ENCODE measurements at places on chromosomes 3 and 15.

- no peak for DNase-seq
Measured at GRCh38 chr3:42600958-42601675, 631 bp downstream of the NKTR start.

GRCh38 chr3:57064572-57064971, 4.1 kb downstream of the SPATA12 start:
- no peak for DNase-seq

DNA sequence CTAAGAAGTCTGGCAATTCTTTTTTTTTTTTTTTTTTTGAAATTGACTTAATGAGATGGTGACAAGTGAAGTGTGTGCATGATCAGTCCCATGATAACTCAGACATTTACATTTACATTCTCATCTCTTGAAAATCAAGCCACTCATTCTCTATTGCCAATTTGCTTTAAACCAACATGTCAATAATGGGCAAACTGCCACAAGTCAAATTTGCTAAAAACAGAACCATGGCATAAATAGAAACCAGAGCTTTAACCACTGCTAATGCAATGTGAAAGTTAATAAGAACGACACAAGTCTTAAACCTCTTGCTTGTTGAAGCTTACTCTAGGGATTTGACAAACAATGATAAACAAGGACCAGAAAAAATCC, 12.0 kb upstream of the COL8A1 start:
- DNase-seq, result no peak

DNA sequence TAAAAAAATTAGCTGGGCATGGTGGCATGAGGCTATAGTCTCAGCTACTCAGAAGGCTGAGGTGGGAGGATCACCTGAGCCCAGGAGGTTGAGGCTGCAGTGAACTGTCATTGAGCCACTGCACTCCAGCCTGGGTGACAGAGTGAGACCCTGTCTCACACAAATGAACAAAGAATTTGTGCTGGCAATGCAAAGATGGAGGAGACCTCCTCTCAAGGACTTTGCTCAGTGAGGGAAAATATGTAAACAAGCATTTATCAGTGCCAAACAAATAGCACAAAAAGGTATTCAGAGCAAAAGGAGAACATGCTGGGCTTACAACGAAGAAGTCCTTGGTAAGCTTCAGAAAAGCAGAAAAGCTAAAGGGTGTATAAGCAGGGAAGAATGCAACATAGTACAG, 113.1 kb upstream of the UMPS start:
- no peak for DNase-seq

DNA sequence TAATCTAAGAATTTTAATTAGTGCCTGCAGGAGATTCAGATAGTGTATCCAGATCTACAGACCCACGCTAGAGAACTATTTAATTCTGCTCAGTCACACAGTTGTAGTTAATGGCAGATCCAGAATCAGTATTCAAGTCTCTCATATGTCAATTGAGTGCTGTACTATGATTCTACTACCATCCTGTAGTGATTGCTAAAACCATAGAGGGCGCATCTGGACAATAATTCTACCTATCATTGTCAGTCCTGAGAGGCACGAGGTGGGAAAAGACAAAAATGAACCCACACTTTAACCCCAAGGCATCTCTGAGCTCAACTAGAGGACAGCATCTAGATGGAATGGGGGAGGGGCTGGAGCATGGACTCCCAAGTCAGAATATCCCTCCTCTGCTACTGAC, 22.7 kb downstream of the DHX36 start:
- DNase-seq, result no peak

DNA sequence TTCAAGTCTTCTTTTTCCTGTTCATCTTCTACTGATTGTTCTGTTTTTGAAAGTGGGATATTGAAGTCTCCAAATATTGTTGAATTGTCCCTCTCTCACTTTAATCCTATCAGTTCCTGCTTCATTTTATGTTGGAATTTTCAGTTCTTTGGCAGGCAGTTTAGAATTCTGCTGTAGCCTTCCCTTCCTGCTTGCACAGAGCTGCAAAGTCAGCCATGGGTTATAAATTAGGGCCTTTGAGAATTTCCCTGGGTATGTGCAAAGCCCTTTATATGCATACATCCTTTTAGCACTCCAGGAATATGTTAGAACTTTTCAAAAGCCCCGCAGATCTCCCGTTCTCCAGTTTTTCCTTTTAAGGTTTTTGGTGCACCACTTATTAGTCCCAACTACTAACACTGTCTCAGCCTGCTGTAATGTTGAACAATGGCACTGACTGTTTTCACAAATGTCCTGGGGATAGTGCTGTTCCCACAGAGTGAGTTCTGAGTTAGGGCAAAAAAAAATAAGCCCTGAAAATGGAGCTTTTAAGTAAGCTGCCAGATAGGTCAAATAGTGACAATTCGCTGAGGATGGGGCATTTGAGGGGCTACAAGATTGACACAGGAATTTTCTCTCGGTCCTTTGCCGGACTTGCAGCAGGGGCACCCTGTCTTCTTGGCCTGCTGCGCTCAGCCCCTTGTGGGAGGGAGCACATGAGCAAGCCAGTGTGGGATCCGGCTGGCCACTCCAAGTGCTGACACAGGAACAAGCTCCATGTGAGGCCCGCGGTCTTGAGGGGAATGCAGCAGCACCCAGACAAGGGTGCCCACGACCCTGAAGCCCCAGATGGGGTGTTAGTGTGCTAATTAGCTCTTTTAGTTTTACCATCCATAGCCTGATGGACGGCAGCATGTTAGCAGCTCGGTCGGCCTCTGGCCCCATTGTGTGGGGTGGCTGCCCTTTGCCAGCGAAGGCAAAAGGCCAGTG, 96.0 kb downstream of the VPS8 start:
- no peak for DNase-seq

GRCh38 chr3:65245133-65246063, 557.6 kb upstream of the ADAMTS9 start:
- no peak for DNase-seq

DNA sequence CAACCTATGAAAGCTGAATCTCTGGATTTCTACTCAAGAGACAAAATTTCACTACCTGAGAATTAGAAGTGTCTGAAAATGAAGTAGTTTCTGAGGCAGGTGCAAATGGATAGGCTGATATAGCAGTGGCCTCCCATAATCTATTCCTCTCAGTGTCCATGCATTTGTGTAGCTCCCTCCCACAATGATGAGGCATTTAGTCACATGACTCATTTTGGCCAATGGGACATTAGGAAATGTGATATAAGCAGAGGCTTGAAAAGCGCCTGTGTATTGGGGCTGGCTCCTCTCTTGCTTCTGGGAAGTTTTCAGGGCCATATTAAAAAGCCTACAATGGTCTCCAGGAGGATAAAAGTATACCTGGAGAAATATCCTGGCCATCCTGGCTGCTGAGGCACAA, 79.7 kb upstream of the MRPL3 start:
- DNase-seq, result no peak

- no peak for DNase-seq
Measured at GRCh38 chr3:188817935-188818269, 353.9 kb upstream of the TPRG1 start.

DNA sequence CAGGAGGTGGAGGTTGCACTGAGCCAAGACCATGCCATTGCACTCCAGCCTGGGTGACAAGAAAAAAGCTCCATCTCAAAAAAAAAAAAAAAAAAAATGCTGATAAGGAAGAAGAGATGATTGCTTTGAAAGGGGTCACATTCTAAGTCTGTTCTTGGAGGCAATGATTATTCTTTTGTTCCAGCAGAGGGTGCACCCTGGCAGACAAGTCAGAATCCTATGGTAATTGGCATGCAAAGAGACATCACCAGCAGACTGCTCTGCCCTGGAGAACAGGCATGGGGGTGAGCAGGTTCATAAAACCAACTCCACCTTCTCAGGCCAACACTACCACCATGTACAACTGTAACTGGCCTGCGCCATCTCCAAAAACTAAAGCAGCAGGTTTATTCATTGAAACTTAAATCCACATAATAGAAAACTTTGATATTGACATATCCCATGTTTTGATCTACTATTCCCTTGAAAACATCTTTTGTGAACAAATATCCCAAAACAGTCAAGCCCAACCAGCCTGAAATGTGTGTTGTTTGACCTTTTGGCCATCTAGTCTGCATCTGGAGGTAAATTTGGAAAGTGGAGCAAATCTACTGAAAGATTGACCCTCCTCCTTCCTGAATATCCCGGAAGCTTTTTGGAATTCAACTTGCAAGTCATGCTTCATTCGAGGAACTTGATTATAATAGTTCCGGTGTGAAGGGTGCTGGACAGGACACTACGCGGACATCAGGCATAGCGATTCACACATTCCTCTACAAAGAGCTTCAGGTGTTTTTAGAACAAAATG, 100.3 kb downstream of the MECOM start:
- no peak for DNase-seq

GRCh38 chr3:56347219-56347871, 120.9 kb downstream of the ERC2 start:
- no peak for DNase-seq

DNA sequence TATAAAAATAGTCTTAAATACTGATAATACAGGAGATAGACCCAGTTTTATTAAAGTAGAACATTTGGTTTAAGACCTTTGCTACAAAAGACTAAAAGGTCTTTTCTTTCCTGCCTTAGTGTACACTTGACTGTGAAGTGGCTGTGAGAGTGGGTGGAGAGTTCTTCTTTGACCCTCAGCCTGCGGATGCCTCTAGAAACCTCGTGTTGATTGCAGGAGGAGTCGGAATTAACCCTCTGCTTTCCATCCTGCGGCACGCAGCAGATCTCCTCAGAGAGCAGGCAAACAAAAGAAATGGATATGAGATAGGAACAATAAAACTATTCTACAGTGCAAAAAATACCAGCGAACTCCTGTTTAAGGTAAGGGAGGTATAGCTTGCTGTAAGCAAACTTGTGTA, 36.5 kb downstream of the OXNAD1 start:
- no peak for DNase-seq

- no peak for DNase-seq
Measured at GRCh38 chr3:16761571-16761970, 123.2 kb upstream of the PLCL2 start.

GRCh38 chr3:12370758-12371157, 81.9 kb downstream of the PPARG start:
- no peak for DNase-seq
